ENCODE measurements at places on chromosomes 5 and 9.

DNA sequence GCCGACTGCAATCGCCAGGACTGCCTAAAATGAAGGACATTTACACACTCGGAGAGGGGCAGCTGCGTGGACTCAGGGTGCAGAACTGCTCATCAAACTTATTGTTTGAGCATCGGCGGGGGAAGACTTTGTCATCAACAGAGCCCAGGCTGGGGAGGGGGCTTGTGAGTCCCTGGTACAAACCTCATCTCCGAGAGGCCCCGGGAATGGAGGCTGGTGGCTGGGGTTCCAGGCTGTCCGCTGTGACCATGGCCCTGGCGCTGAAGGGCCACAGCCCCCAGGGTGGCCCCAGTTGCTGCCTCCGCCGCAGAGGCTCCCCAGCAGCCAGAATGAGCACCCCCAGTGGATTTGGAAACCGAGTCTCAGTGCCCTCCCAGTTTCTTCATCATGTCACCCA lies 46.1 kb upstream of the RNU6ATAC start:
- DNase-seq: no peak

GRCh38 chr9:86828631-86829030 lies 118.7 kb downstream of the GAS1 start:
- DNase-seq: no peak

DNA sequence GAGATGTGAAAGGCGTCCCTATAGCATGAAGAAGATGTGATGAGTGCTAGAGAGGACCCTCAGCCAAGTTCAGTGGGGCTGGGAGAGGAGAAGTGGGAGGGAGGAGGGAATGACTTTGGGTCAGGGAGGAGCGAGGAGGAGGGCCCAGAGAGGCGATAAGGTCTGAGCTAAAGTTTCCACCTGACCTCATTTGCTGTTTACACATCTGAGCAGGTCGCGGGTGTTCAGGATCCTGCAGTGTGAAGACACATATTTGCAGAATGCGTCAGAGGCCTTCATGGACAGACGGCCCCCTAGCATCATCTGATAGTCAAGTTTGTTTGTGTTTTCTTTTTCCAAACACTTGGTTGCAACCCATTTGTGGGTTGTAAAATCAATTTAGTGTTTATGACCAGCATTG lies 18.9 kb upstream of the IGFBPL1 start:
- no peak for DNase-seq

DNA sequence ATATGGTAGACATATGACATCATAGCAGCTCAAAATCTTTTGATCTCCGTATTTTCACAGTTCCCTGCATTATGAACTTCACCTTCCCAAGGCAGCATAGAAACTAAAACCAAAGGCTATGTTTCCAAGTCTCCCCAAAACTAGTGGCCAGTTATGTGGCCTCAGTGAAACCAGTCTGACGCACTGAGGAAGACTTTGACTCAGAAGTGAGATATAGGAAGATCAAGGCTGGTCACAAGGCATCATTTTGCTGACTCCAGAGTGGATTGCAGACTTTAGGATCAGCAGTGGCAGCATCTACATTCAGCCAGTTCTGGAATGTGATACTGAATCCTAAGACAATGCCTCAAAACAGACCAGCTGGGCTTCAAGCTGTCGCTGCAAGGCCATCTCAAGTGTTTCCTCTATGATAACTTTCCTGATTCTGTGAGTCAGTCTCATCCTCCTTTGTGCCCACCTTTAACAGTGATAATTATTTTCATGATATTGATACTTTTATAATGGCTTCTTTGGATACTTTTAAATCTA lies 34.4 kb upstream of the ELL2 start:
- DNase-seq: no peak

DNA sequence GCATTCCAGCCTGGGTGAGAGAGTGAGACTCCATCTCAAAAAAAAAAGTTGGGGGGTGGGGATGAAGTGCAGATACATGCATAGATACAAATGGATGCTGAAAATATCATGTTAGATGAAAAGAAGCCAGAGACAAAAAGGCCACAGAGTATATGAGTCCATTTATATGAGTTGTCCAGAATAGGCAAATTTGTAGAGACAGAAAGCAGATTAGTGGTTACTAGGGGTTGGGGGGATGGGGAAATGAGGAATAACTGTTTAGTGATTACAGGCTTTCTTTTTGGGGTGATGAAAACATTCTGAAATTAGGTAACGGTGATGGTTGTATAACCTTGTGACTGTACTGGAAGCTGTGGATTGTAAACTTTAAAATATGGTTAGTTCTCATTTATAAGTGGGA lies 13.8 kb upstream of the LHFPL2 start:
- DNase-seq: no peak

DNA sequence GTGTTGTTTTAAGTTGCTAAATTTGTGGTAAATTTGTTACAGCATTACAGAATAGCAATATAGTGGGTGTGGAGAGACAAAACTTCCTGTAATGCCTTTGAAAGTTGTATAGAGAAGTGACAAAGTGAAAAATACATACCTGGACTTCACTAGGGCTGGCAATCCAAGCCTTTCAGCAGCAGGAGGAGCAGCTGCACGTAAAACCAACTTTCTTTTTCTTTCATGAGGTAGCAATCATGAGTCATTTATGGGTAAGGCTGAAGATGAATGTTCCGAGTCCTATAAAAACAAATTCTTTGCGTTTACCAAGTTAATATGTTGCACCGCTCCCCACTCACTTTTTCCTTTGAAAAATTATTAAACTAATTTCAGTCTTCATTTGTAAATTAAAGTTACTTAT lies 1138.2 kb downstream of the TAF11L14 start:
- DNase-seq: peak; percentile 78

- DNase-seq: no peak
These were observed 72.8 kb downstream of the ADAMTS2 start for GRCh38 chr5:179272326-179273072.
